H4 (cell line): ENCODE measurements at places on chromosomes 6 and 20. TPM values are rescaled to one million over a fixed set of nuclear protein-coding genes. Genes with fewer than 3 reads are reported as not detected.

Gene RNGTT
- total RNA-seq: 16.1 and 18.2 TPM in 2 replicates

- no peak for DNase-seq
Observed at GRCh38 chr20:16393297-16393696, 180.0 kb downstream of the KIF16B start.

DNA sequence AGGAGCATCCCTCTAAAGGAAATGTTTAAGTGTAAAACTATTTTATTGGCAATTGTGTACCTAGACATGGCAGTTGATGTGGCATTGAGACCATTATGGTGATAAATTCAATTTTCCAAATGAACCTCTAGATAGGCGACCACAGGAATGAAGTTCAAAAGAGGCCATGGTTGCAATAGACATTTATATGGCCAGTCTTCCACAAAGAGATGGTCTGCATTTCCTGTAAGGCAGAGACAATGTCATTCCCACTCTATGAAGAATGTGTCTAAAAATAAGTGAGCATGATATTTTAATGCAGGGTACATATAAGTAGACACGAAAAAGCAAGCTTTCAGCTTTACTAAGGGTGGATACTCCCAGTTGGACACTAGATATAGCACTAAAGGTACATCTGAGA, 40.9 kb downstream of the THEMIS start:
- no peak for DNase-seq

- peak; percentile 58 for DNase-seq
Observed at GRCh38 chr6:31663961-31664789, 622 bp downstream of the GPANK1 start.

- no peak for DNase-seq
Observed at GRCh38 chr6:118650582-118651281, 659 bp downstream of the CEP85L start.

Gene ZSCAN23
- 0.64 and 2.4 TPM in 2 replicates for total RNA-seq

GRCh38 chr6:82331031-82331773, 32.4 kb upstream of the TPBG start:
- peak; percentile 55 for DNase-seq

Gene ASIP
- total RNA-seq: not detected in 2 replicates

Gene FRS3
- 0.66 and 1.1 TPM in 2 replicates for total RNA-seq

DNA sequence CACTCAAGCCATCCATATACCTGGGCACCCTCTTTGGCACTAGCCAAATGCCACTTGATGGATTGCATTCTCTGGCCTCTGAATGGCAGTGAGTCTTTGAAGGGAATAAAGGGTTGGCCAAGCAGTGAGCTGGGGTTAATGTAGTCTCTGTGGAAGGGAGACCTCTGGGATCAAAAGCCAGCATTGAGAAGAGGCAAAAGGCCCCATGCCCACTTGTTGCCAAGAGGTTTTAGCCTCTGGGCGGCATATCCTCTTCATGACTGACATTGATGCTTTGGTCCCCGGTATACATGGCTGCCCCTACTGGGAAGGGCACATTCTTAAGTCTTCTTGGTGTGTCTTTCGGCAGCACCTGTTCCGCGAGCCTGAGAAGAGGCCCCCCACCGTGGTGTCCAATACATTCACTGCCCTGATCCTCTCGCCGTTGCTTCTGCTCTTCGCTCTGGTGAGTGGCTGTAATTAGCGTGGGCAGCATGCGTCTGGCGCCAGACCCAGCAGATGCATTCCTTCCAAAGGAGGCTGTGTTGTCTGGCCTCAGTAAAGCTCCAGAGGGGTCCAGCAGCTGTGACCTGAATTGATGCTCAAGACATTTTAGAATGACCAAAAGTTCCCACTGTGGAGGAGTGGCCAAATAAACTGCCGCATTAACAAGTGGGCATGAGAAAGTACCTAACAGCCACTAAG, 29.5 kb downstream of the GHRH start:
- no peak for DNase-seq

DNA sequence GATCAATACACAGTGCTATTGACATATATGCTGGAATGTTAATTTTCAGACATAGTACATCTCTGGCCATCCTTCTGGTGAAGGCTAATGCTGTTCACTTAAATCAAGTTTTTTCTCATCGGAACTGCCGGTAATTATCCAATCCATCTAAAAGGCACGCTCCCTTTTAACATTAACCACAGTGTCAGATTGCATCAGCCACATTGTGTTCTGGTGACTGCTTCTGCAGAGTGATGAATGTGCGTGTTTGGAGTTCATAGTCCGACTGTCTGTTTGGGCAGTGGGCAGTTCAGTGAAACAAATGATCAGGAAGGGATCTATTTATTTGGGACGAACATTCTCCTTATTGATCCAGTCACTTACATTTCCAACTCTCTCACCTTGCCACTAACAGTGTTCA, 49.5 kb downstream of the SOBP start:
- DNase-seq: peak; percentile 39

DNA sequence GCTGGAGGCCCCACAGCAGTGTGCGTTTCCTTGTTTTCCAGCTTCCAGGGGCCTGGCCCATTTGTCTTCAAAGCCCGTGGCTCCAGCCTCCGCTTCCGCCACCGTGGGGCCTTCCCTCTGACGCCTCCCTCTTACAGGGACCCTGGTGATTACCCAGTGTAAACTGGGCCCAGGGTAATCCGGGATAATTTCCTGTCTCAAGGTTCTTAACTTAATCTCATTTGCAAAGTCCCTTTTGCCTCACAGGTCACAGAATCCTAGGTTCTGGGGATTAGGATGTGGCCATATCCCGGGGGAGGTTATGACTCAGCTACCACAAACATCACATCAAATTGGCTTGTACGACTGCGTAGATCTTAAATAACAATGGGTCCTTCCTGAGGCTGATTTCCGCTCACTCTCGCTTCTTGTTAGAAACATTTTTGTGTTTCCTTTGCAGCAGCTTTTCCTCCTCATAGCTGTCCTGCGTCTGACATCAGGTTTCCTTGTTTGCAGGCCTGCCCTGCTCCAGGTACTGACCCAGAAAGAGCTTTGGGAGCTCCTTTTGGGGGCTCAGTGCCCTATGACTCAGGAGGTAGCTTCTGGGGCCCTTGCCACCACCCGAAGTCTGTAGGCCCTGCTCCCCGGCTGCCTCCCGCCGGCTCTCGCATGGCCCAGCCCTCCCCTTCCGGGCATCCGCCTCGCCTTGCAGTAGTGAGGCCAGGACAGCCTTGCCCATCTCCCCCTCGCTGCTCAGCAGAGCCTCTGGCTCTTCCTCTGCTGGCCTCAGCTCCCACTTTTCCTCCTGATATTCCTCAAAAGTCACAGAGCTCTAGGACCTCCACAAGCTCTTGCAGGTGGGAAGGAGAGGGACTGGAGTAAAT, 100.5 kb downstream of the ERMARD start:
- DNase-seq: peak; percentile 84

DNA sequence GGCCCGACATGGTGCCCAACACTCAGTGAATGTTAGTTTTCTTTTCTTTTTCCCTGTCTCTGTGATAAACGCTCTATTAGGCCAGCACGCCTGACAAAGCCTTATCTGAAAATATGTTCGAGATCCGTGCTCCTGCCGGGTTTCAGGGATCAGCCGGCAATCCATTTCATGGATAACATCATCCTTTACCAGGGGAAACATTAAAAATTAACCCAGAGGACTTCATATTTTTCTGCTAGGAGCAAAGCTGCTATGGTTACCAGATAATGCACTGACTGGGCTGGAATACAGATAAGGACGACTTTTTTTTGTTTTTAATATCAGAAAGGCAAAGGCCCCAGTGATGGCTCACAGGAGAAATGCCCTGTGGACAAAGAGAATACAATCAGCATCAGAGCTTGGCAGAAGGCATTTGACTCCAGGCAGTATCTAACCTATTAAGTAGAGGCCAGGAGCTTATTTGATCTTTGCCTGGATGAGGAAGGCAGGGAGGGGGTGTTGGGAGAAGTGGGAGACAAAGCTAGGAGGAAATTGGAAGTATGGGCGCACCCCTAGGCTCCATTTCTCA, 482.0 kb upstream of the CHD6 start:
- no peak for DNase-seq

- DNase-seq: no peak
Observed at GRCh38 chr6:19603721-19604120, 233.4 kb upstream of the ID4 start.

DNA sequence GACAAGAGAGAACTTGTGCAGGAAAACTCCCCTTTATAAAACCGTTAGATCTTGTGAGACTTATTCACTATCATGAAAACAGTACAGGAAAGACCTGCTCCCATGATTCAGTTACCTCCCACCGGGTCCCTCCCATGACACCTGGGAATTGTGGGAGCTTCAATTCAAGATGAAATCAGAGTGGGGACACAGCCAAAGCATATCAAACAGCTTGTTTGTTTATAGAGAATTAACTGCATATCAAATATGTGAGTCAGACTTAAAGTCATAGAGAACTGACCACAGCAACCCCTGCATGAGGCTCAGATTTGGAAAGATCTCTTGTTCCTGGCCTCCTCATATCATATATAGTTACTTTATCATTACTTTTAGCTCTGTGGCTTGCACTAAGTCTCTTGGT, 29.1 kb upstream of the HDAC2 start:
- DNase-seq: no peak

GRCh38 chr20:57596998-57597939, 23.0 kb downstream of the ZBP1 start:
- peak; percentile 36 for DNase-seq

GRCh38 chr6:7129784-7130569, 22.2 kb downstream of the RREB1 start:
- DNase-seq: peak; percentile 44

- DNase-seq: no peak
Observed at GRCh38 chr6:65149841-65150240, 557.2 kb downstream of the EYS start.

- DNase-seq: no peak
Observed at GRCh38 chr6:155523821-155524651, 68.4 kb upstream of the NOX3 start.

Gene CLVS2
- 0.04 TPM in 1 of 2 replicates, not detected in the other for total RNA-seq

DNA sequence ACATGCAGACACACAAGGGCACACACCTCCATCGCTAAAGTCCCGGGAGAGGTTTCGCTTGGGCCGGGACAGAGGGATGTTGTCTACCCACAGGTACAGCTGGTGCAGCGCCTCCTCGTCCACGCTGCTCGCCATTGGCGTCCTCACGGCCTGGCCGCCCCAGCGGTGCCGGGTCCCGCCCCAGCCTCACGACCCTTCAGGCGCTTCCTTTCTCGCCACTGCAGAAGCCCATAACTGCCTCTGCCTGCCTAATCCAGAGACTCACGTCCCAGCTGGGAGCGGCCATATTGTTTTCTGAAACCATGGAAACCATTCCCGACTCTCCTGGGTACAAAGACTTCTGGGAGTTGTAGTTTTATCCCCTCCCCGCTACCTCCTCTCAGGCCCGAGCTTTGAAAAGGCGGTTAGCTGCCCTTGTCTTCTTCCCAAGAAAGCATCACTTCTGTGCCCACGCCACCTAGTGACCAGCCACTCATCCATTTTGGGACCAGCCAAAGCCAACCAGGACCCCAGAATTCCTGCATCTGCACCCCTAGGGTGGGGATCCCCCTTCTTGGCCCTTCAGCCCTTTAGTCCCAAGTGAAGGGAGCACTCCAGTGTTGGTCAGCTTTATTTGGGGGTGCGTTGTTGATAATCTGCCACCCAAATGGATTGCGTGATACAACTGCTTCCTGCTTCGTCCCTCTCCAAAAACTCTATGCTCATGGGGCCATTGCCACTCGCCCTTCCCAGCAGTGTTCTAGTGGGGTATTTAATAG, at the start of gene SPEF1:
Gene SPEF1 (minus strand): TSS at position 296 of the 758 bp plus-strand sequence. CDS start 161 bp downstream, at position 135.
- peak; percentile 94 for DNase-seq

DNA sequence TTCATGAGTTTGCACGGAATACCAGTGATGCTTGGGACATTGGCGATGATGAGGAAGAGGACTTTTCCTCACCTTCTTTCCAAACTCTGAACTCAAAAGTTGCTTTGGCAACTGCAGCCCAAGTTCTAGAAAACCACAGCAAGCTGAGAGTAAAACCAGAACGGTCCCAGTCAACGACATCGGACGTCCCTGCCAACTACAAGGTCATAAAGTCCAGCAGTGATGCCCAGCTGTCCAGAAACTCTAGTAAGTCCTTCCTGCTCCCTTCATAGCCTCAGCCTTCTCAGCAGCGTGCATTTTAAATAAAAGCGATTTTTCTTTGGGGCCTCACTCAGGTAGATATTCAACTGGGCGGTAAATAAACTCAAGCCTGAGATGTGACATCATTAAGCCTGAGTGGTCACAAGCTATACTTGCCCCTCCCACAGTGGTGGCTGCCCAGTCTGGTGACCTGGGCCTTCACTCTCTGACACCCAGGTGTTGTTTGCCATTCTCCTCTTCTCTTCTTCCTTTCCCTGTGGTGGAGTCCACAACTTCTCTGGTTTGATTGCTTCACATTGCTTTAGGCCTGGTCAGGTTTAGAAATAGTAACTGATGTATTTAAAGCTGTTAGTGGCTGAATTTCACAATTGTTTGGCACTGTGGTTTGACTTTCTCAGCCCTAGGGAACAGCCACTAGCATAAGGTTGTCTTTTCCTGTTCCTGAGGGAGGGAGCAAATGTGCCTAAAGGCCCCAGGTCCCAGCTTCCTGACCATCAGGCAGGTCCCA, 21.6 kb upstream of the TMEM217 start:
- DNase-seq: peak; percentile 28

Gene MUC21
- not detected in 2 replicates for total RNA-seq

Gene PAK5
- 0.21 and 0.39 TPM in 2 replicates for total RNA-seq

Gene CST2
- total RNA-seq: not detected in 2 replicates

- DNase-seq: no peak
Observed at GRCh38 chr20:59660471-59660870, 56.1 kb downstream of the PHACTR3 start.

Gene IP6K3
- total RNA-seq: 0.06 TPM in 1 of 2 replicates, not detected in the other

DNA sequence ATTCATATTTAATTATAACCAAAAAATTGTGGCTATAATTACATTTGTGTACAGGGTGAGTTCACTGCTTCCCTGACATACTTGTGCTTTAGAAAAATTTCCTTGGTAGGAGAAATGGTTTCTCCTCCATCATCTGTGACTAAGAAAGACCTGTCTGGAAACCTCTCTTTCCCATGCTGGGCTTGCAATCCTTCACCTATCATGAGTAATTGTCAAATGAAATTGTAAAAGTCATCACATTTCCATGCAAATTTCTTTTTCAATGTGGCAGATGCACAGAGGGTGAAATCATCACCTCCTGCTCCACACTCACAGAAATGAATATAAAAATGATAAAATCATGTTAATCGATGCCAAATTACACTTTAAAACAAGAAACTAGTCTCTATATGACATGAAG, 1.5 kb upstream of the SIRPB1 start:
- no peak for DNase-seq

- no peak for DNase-seq
Observed at GRCh38 chr6:151585741-151586140, 91.9 kb downstream of the CCDC170 start.

DNA sequence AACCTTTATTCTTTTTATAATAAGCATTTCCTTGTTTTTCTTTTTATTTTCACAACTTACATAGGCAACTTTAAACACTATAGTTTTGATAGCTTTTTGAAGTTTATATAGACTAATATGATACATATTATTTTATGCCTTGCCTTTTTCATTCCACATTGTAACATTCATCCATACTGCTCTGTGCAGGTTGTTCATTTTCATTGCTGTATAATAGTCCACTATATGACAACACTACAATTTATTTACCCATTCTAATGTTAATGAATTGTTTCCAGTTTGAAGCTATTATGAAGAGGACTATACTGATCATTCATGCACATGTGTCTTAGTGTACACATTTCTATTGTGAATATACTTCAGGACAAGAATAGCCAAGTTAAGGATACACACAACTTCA, 49.1 kb downstream of the WASF1 start:
- no peak for DNase-seq

Gene COX4I2
- total RNA-seq: not detected in 2 replicates
